Muscle of arm (tissue), 14 donors: ENCODE measurements at places on chromosomes 16 and 17.

DNA sequence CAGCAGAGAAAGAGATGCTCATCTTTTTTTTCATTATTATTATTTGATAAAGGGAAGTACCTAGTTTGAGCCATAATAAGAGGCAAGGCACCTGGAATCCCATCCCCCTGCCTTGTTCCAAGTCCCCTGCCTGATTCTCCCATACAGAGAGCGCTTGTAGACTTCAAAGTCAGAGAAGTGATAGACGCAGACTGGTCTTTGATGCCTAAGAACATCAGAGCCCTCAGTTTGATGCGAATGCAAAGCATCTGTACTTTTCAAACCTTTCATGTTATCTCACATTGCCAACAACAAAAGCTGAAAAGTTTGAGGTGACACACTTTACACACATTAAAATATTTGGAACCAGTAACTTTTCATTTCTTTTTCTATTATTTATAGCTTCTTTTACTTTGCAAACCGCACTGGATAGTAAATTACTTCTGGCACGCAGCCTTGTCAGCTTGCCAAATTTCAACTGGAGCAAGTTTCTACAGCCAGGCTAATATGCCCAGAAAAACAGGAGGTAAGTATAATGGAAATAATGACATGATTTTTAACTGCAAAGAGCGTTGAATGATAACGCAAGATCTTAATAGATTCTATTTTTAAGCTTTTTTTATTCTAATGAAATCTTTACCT is 5.9 kb upstream of the UTP6 start:
- peak; percentile 55 for DNase-seq

DNA sequence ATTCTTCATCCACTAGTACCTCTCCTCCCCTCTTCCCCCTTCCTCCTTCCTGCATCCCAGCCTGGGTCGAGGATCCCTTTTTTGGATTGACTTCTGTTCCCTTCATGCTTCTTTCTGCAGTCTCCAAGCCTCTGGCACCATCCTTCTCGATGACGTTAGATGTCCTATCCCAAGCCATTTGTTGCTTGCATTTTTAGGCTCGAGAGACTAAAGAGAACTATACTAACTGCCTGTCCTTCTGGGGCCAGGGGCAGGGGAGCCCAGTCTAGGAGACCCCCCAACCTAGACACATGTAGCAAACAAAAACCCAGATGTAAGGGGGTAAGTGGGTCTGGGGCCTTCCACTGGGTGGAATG is 23.9 kb downstream of the UNK start:
- DNase-seq, result no peak

DNA sequence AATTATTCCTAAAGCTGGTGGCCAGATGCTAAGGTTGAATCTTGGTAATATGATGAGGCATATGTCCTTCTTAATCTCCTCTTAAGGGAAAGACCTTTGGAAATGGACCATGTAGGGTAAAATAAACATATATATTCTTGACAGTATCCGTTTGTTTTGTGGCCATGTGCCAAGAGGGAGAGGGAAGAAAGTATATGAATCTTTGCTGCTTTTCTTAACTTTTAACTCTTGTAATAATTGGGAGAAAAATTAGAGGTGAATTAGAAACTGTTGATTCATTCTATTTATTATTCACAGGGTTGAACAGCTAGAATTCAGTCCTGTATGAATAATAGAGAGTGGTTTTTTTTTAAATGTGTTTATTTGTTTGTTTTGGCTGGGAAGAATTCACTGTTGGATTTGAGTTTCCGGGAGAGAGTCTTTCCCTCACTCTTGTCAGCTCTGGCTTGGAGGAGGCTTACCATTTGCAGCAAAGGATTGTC is 31.6 kb downstream of the AATF start:
- DNase-seq, result peak; percentile 5

GRCh38 chr17:33076979-33077378 is 85.3 kb downstream of the SPACA3 start:
- no peak for DNase-seq

- no peak for DNase-seq
These were observed 419.9 kb downstream of the CDH13 start for GRCh38 chr16:83046664-83047063.

DNA sequence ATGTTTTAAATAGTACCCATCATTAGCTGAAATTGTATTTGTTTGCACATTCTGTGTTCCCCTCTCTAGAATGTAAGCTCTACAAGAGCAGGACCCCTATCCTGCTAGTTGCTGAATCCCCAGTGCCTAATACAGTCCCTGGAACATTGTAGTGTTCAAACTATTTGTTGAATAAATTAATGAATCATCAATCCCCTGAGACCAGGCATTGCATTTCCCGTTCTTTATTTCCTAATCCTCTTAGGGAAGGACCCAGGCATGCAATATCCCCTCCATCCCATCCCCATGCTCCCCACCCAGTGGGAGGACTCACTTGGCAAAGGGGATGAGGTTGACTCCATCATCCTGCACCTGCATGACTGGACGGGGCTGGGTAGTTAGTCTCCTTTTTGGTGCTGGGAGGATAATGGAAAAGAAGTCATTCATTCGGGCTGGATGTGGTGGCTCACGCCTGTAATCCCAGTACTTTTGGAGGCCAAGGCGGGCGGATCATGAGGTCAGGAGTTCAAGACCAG is 3.2 kb downstream of the INCA1 start:
- DNase-seq, result no peak

DNA sequence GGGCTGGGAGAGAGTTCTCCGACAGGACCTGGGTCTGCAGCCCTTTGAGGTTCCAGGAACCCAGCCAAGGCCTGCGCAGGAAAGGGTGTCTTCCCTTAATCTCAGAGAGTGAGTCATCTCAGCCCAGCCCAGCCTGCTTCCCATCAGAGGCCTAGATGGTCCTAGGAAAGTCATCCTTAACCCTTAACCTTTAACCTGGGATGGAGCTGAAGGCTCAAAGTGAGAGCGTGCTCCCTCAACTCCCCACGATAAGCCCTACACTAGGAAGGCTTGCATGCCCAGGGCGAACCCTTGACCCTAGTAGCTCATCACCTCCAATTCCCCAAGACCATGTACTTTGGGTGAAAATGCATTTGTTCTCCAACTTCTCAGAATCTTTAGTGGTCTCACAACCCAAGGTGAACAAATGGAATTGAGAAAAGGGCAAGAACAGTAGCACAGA is 4.8 kb upstream of the ATXN7L3 start:
- DNase-seq, result no peak

- no peak for DNase-seq
These were observed 27.9 kb upstream of the BCAR1 start for GRCh38 chr16:75279305-75279704.

- no peak for DNase-seq
These were observed 191.1 kb upstream of the IRX3 start for GRCh38 chr16:54477714-54478113.

GRCh38 chr16:373848-374615 is 3.7 kb upstream of the MRPL28 start:
- DNase-seq, result no peak

GRCh38 chr17:34358631-34359030 is 2.4 kb downstream of the CCL13 start:
- no peak for DNase-seq

DNA sequence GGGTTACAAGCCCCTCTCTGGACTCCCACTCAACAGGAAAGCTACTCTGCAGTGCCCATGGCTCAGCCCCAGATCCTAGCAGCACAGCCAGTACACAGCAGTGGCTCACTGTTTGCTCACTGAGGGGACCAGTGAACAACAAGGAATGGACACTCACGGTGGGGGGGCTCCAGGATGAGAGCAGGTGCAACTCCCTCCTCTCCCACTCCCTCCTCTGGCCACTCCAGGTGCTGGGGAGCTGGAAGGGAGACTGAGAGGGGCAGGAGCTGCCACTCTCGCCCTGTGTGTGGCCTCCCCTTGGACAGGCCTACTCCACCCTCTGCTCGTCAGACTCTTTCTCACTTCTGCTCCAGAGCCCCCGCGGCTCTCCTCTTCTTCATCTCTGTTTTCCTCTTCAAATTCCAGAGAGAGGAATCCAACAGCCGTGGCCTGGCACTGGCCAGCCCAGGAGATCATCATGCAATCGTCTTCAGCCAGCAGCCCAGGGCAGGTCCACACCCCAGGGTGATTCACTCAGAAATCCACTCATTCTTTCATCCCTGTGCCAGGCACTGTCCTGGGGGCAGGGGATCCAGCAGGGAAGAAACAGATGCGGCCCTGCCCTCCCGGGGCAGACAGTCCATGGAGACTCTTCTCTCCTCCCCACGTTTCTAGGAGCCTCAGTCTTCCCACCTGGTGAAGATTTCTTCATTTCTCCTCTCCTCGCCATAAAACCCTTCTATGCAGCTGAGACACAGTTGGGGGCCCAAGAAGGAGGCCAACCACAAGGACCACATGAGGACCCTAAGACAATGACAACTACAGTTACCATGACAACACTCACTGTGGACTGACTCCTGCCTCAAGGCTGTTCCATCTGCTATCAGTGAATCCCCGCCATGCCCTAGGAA is 30.7 kb downstream of the CFAP20 start:
- no peak for DNase-seq

- DNase-seq, result no peak
These were observed 6.9 kb downstream of the TXNDC11 start for GRCh38 chr16:11735787-11736186.

DNA sequence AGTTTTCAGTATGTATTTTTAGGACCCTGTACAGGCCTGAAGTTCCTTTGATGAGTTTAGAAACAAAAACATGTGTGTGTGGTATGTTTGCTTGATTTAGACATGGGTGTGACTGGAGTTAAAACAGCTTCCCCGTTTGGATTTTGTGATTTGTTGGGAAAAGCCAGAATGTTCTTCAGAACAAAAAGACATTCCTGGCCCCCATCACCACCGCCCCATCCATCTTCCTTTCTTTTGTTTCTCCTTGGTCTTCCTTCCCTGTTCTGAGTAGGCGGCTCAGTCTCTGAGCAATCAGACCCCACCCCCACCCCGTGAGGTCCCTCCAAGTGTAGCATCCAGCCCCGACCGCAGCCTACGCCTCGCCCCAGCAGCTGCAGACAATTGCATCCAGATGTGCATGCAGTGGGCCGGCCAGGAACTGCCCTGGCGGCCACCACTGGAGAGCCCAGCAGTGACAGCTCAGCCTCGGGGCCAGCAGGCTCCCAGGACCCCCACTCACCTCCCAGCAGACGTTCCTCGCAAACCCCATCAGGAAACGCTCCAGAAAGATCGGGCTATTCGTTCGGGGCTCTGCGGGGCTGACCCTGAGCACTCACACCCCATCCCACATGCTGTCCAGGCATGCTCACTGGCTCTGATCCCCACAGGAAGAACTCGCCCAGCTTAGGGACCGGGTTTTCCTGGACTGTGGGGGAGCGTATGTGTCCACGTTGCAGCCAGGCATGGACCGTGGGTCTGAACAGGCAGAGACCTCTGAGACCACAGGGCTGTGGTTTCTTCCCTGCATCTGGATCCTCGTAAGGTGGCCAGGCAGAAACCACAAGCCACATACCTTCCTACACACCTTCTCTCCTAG is 99.8 kb upstream of the CDH5 start:
- DNase-seq, result peak; percentile 91

DNA sequence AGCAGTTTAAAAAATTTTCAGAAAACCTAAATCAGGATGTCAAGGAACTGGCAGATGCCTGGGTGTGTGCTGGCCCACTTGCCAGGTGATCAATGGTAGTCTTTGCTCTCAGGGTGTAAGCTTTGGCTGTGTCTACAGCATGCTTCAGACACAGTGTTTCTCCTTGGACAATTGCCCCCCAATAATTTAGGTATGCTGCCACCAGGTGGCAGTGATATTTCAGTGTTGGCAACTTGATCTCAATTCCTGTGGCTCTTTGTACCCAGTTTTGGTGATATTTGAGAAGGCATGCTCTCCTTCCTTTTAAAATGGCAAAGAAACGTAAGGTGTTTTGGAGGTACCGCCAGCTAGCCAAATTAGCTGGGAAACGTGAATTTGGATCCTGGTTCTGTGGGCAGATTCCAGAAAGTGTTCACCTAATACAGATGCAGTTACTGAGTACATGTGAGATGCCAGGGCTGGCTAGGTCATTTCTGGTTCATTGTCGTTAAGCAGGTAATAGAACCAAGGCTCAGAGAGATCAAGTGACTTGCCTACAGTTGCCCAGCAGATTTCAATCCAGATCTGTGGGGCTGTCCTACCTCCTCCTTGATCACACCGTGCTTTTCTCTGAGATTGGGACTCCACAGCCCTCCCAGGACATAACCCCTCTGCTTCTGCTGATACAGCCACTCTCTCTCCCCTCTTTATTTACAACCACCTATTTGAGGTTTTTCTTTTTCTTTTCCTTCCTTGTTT is 155.6 kb upstream of the PLCG2 start:
- DNase-seq, result peak; percentile 40

GRCh38 chr16:5381481-5381880 is 283.9 kb upstream of the EEF2KMT start:
- DNase-seq, result no peak

DNA sequence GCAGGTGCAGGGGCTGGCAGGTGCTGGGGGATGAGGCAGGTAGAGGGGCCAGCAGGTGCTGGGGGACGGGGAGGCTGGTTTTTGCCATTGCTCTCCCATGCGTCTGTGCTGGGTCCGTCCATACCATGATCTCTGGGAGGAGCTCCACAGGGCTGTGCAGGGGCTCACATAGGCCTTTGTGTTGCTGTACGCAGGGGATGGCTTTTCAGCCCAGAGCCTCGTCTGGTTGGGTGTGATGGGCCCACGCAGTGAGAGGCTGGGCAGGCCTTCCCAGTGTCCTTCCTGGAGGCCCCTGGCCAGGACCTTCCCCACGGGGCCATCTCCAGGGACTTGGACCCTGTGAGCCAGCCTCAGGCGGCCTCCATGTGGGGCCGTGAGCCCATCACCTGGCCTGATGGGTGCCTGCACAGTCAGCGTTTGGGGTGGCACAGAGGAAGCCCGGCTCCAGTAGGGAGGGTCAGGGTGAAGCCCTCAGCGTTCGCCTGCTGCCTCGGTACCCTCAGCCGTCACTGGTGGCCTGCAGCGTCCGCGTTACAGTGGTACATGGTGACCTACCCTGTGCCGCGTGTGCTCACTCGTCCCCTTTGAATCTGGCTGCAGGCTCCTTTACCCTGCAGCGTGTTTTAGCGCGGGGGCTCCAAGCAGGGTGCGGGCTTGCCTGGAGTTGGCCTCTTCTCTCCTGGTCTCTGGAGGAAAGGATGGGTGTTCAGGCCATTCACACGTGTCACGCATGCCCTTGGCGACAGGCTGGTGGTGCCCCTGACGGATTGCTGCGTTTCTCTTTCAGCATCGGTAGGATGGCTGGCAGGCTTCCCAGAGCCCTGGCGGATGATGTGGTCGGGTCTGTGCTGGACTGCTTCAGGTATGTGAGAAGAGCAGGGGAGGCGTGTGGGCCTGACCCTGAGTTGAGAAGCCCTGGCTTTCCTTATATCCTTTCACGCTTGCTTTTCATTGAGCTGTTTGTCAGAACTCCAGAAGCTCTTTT is 30.6 kb downstream of the ZNF750 start:
- DNase-seq, result no peak

GRCh38 chr17:32385971-32386370 is 36.0 kb downstream of the ZNF207 start:
- no peak for DNase-seq

GRCh38 chr16:88208112-88208511 is 174.6 kb upstream of the ZNF469 start:
- DNase-seq, result no peak

- no peak for DNase-seq
These were observed 5.6 kb upstream of the RBL2 start for GRCh38 chr16:53428681-53429080.
